ENCODE measurements at places on chromosomes 2 and 18.

GRCh38 chr18:10391506-10391905 is 62.9 kb upstream of the APCDD1 start:
- no peak for DNase-seq

GRCh38 chr18:45232061-45232460 is 383.2 kb upstream of the SLC14A2 start:
- DNase-seq: no peak

DNA sequence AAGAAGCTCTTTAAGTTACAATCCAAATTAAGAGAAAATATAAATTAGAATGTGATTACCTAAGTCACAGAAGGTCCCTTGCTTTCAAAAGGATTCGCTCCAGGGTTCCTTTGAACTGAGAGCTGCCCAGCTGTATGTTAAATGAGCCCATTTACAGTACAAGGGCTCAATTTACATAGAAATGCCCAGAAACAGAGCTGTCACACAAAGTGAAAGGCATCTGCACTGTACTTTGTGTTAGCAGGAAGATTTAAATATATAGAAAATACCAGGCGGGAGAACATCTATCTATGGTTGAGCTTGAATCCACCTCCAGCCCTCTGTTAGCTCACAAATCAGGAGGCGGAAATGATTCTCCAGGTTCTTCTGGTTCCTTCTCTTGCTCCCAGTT is 272.9 kb downstream of the PAX3 start:
- no peak for DNase-seq

GRCh38 chr2:109454765-109455394 is 158.9 kb downstream of the SEPTIN10 start:
- no peak for DNase-seq
